ENCODE measurements at places on chromosomes 5 and 9.

GRCh38 chr5:31611002-31611401 is 27.9 kb upstream of the PDZD2 start:
- no peak for DNase-seq

DNA sequence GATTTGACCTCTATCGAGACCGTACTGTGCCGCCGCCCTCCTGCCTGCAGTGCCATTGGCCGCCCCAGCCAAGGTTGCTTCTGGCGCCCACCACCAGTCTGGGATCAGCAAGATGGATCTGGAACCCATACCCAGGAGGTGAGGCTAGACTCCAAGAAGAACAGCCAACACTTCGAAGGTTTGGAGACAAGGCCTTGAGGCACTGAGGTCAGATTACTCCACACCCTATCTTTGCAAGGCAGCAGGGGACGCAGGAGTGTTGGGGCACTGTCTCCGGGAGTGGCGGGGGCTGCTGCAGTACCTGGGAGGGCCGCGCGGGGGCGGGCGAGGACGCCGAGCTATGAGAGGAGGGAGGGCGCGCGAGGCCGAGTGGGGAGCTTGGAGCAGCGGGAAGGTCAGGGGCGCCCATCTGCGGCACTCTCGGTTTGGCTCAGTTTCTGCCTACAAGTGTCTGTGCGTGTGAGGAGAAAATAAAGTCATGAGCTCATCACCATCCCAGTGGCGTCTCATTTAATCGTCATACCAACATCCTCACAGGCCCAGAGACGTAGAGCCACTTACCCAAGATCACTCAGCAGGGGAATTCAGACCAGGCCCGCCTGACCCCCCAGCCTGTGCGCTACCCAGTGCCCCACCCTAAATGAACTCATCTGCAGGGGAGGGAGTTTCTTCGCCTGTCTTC is 20.5 kb upstream of the PSD2 start:
- DNase-seq: peak; percentile 98

- no peak for DNase-seq
Observed at GRCh38 chr9:129494113-129494789, 126.7 kb downstream of the C9orf50 start.

DNA sequence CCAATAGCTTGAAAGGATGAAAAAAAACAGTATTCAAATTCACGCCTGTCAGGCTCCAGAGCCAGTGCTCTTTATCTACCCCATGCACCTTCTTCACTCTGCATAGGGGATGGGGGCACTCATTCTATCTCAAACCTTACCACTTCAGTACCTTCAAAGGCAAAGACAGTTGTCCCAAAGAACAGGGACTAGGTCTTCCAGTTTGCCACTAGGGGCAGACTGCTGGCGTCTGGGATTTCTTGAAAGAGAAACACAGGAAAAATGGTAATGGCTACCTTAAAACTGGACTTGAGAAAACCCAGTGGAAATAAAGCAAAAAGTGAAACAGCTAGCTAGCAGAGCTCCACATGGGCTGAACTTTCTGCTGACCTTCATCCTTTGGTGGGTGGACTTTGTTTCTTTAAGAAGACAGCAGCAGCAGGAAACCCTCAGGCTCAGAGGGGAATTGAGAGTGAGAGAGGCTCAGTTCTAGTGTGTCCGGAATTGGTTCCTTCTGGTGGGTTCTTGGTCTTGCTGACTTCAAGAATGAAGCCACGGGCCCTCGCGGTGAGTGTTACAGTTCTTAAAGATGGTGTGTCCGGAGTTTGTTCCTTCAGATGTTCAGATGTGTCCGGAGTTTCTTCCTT is 41.0 kb upstream of the SLC36A1 start:
- no peak for DNase-seq

GRCh38 chr5:166551384-166551783 is 1740.1 kb upstream of the WWC1 start:
- DNase-seq: no peak
